ENCODE measurements at places on chromosomes 3 and 15.

DNA sequence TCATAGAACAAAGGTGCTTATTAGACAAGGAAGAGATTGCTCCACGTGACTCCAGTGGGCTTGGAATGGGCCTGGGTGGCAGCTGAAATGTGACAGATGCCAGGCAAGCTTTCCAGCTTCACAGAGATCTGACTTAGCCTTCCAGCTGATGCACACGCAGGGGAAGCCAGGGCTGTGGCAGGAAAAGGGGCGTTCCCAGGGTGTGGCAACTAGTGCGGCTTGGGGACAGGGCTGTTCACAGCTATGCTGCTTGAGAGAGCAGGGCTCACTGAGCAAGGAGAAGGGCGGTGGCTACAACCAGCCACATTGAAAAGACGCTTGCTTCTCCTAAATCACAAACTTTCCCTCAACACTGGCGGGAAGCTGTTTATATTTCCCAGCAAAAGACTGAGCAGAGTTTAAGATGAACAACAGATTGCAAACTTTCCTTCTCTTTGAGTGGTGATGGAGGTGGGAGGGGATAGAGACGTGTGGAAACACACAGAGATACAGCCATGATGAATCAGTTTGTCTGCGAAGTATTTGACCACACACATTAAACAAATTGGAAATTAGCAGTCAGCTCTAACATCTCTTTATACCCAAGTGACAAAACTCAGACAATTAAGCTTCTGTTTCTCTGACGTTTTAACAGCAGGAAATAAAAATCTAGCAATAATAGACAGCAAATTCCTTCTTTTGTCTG is 127.5 kb downstream of the BDH1 start:
- peak; percentile 51 for DNase-seq

DNA sequence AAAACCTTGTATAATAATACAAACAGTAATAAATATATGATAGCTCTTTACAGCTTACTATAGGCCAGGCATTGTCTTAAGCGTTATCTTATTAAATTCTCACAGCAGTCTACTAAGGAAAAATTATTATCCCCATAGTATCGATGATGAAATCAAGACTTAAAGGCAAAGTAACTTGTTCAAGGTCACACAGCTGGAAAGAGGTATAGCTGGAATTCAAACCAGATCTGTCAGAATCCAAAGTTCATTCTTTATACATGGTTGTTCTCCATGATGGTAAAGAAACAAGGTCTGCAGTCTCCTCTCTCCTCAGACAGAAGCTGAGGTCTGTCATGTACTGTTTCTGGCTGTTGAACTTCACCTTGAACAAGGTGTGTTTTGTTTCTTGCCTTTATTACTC is 15.4 kb upstream of the SLC22A13 start:
- DNase-seq, result no peak

DNA sequence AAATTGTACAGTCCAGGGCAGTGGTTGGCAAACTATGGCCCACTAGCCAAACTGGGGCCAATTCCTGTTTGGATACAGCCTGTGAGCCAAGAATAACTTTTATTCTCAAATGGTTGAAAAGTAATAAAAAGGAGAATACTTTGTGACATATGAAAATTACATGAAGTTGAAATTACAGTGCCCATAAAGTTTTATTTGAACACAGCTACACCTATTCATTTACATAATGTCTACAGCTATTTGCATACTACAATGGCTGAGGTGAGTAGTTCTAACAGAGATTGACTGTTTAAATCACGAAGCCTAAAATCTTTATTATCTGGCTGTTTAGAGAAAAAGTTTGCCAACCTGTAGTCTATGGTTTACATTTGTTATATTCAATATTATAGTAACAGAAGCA is 600.1 kb downstream of the MAGI1 start:
- no peak for DNase-seq

- DNase-seq, result no peak
Observed at GRCh38 chr15:100601163-100601562, 821 bp downstream of the LINS1 start.

GRCh38 chr3:99711351-99711750 is 73.0 kb downstream of the COL8A1 start:
- DNase-seq, result no peak

GRCh38 chr3:6255229-6255628 is 605.7 kb upstream of the GRM7 start:
- DNase-seq, result no peak

GRCh38 chr3:130626049-130626448 is 109.1 kb downstream of the COL6A6 start:
- no peak for DNase-seq

Data from stimulated activated CD4-positive, alpha-beta T cell treated with anti-CD3 and anti-CD28 coated beads, TNF-alpha, amount 100 ng/mL, for 48 hours (primary cell).